ENCODE measurements at places on chromosomes 11 and 22.
A peak's percentile ranks its signal among the peaks of the same experiment; 100 is the strongest.

- DNase-seq: no peak
These were observed 8.1 kb downstream of the P2RX6 start for GRCh38 chr22:21022955-21023614.

- no peak for DNase-seq
These were observed 50.5 kb downstream of the SCUBE1 start for GRCh38 chr22:43292630-43293018.

DNA sequence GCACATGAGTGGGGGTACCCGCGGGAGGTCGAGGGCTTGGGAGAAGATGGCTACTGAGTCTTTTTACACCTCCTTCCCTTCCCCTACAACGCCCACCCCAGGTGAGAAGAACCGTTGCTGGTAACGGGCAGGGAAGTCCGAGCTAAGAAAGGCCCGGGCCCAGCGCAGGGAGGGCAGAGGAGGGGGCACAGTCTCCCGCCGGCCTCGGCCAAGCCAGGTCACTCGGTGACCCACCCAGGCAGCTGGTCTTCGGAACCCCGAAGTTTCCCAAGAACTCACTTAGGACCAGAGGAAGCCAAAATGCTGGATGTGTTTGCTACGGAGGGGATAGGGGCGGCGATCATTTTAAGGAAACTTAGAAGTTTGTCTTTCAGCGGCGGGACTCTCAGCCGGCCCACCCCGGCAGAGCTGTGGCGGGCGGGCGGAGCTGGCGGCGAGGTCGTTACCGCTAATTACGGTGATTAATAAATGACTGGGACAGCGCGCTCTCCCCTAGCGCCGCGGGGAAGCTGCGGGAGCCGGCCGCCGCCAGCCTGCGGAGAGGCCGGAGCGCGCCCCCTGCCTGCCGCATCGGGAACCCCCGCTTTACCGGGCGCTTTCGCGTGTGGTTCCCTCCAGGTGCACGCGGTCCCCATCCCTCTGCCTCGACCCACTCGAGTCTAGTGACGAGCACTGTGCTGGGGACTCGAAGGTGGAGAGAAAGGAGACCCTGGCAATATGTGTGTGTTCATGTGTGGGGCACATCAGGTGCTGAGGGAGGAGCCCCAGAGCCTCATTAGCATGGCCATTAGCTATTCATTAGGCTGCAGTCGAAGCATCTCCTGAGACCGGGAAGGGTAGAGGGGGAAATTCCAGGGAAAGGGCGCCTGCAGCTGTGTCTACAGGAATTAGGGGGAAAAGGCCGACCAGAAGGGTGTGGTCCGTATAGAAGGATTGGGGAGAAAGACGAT lies 945 bp downstream of the ROBO3 start:
- peak; percentile 65 for DNase-seq

DNA sequence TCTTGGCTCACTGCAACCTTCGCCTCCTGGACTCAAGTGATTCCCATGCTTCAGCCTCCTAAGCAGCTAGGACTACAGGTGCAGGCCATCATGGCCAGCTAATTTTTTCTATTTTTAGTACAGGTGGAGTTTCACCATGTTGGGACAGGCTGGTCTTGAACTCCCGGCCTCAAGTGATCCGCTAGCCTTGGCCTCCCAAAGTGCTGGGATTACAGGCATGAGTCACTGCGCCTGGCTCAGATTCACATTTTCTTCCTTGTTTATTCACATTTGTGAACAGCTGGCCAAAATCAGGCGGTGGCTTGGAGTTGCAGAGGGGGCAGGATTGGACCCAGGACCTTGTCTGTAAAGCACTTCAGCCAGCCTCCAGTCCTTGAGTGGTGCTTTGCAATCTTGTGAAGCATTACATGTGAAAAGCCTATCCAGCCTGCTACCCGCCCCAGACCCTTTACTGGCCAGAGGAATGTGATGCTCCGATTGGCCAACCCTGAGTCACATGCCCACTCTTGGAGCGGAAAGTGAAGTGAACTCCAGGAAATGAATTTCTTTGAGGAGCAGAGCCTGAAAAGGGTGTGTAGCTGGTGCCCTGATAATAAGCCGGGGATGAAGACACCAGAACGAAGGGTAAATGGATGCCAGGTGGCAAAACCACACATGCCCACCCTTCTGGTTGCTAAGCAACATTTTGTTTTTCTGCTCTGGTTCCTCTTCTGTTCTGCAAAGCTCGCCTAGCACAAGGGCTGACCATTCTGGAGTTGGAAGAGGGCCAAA lies 62.6 kb upstream of the PTPRJ start:
- no peak for DNase-seq

- DNase-seq: no peak
These were observed 15.2 kb upstream of the FCHSD2 start for GRCh38 chr11:73157101-73158010.

DNA sequence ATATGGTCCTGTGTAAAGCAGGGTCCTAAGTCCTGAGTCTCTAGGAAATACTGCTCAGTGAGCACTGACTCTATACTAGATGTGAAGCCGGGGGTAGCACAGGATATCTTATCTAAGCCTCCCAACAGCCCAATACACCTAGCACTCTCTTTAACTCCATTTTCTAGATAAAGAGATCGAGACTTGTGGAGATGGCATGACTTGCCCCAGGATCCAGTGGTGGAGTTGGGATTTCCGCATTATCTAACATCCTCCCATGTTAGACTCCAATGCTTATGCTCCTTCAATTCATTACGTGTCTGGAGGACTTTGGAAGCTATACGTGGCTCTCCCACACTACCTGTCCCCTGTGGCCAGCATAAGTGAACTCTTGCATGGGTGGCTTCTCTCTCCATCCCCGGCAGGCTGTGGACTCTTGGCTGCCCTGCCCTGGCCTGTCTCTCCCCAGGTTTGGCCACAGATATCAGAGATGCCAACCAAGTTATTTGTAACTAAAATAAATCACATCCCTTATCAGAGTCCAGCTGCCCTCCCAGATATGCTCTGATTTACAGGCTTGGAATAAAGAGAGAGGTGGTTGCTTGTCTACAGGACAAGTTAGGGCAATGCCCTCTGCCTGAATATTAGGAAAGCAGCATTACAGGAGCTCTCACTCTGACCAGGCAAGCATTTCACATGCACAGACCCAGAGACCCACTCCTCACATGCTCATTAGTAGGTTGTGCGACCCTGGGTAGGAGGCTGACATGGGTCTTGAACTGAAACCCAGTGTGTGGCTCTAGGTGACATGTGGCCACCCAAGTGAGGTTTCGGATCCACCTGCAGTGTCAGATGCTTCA lies 4.5 kb downstream of the CD44 start:
- DNase-seq: no peak

DNA sequence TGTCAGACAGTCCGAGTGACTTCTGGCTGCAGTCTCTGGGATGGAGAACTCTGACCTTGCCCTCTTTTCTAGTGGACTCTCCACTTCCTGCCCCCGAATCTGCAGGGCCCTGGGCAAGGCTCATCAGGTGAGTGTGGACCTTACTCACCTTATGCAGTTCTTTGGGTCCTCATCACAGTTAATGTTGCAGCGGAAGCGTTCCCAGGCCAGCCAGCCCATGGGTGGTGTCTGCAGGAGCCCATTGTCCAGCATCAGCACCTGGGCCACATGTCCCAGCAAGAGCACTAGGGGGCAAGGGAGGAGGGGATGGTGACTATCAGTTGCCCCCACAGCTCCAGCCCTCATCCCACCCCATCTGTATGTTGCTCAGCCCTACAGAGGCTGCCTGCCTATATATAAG lies 2.3 kb downstream of the NAGA start:
- no peak for DNase-seq

DNA sequence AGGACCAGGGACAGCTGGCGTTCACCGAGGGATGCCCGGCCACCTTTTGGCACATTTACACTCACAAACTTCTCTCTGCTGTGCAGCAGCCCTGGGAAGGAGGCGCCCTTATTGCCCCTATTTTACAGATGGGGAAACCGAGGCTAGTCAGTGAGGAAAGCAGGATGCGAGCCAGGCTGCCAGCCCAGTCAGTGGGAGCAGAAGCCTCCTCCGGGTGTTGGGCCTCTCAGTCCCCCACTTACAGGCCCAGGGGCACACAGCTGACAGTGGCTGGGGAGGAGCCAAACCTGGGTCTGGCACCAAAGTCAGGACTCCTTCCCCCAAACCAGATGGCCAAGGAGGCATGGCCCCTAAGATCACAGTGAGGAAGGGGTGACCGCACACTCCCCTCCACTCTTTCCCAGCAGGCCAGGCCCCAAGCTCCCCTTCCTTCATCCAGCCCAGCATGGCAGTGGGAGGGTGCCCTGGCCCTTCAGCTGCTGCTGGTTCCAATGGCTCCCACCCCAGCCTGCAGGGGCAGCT lies 121.4 kb upstream of the ANO1 start:
- DNase-seq: no peak

- DNase-seq: no peak
These were observed 4.3 kb downstream of the PPM1F start for GRCh38 chr22:21948390-21948789.

DNA sequence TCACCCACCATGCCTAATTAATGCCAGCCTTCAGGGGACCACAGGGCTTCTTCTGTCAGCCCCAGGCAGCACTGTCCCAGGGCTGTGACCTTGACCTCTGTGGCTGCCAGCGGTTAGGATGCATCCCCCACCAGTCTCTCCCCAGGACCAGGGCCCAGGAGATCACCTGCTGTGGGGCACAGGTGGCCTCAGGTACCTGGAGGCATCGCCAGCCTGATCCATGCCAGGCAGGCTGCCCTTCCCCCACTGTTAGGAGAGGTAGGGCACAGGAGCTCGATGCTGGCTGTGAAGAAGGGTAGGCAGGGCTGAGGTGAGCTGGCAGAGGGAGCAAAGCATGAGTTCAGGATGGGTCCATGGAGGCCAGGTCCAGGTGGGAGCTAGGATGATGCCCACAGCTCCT lies 16.7 kb upstream of the MDK start:
- DNase-seq: no peak

- no peak for DNase-seq
These were observed 36.9 kb downstream of the UBASH3B start for GRCh38 chr11:122692444-122692843.

- no peak for DNase-seq
These were observed at the start of gene LRRC32 for GRCh38 chr11:76670485-76671236. TSS of gene LRRC32 (minus strand) at chr11:76670747. CDS start at chr11:76665954, 4,793 bp downstream.

DNA sequence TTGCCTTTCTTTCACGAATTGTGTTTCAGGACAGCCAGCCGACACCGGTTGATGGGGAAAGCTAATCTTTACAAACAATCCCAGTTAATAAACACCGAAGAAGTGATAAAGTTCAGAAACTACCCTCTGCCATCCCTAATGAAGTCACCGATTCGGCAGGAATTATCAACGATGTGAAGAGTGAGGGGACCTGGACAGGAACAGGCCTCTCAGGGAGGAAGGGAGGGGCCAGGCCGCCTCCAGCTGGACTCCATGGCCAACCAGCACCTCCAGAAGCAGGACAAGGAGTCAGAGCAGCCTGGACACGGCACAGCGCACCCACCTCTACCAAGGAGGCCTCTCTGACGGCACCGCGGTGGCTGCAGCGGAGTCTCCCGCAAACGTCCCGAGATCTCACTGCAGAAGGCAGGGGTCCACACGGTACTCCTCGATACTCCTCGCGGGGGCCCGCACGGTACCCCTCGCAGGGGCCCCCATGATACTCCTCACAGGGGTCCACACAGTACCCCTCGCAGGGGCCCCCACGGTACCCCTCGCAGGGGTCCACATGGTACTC lies 3.9 kb downstream of the TOLLIP start:
- peak; percentile 9 for DNase-seq

GRCh38 chr11:27075192-27075591 lies 34.6 kb downstream of the BBOX1 start:
- DNase-seq: no peak

- DNase-seq: no peak
These were observed 385 bp downstream of the TST start for GRCh38 chr22:37018815-37019308.

DNA sequence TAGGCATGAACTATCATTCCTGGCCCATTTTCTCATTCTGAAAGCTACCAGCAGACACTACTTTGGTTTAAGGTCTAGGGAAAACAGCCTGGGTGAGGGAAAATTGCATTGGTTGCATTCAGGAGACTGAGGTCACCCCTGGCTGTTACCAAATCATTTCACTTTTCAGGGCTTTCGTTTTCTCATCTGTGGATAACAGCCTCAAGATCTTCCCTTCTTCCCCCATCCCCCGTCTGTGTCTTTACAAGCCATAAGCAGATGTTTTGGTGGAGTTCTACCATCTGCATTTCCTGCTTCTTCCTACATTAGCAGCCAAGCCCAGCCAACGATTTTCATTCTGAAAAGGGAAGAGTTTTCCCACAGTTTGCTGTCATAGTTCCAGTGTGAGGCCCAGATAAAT lies 130.4 kb downstream of the HIPK3 start:
- DNase-seq: no peak

DNA sequence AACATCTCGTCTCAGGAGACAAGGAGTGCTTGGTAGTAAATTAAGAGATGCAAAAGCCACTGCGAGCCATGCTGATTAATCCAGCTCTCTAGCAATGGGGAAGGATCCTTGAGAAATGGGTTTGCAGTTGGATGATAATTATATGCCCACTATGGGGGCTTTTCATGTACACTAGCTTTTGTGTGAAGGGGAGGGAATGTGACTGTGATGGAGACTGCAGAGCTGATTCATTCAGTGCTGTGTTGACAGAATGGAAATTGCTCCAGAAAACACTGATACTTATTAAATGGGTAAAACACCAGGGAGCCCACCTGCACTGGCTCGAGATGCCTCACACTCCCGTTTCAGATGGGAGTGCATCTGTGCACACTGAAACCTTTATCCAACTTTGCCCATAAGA lies 37.0 kb upstream of the KIRREL3 start:
- DNase-seq: no peak

- no peak for DNase-seq
These were observed 23.0 kb downstream of the LMO2 start for GRCh38 chr11:33868647-33869461.

DNA sequence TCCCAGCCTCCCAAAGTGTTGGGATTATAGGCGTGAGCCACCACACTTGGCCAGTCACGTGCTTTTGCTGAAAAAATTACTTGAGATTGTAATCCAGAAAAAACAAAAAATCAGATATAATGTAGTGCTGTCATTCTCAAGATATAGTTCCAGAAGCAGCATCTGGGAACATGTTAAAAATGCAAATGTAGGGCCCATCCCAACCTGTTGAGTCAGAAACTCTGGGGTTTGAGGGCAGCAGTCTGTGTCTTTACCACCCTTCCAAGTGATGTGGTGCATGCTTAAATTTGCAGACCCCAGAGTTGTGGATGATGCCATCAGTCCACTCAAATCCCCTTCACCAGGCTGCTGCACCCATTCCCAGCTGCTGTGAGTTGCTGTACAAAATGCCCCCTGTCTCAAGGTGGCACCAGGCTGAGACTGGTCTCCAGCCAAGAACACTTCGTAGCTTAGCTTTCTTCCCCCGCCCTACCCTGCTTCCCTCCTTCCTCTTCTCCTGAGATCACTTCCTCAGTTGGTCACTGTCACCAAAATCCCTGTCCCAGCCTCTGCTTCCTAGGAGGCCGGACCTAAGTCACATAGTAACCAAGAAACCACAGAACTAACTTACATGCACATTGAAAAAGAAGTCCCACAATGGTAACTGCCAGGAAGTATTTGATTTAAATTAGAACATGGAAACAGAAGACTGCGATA lies 18.2 kb upstream of the ARRB1 start:
- no peak for DNase-seq

DNA sequence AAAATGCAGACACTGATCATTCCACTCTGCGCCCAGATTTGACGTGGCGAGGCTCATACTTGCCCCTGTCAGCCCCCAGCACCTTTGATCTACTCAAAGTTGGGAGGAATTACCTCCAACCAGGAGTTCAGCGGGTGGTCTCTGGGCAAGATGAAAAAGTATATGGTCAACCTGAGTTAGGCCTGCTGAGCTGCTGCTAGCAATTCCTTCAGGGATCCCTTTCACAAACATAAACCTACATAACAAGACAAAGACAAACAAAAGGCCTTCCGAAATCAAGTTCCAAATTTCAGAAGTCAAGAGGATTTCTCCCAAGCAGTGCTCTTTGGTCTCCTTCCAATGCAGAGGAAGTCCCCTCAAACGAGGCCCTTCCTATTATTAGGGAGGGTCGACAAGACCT lies 20.8 kb downstream of the CLDN5 start:
- DNase-seq: no peak

All from activated T-cell treated with anti-CD3 and anti-CD28 coated beads, Interleukin-2, amount 50 U/mL, for 48 hours (primary cell).